ENCODE measurements at places on chromosomes 11 and 22.

- no peak for DNase-seq
Measured at GRCh38 chr11:30342736-30343166, 19.8 kb downstream of the ARL14EP start.

DNA sequence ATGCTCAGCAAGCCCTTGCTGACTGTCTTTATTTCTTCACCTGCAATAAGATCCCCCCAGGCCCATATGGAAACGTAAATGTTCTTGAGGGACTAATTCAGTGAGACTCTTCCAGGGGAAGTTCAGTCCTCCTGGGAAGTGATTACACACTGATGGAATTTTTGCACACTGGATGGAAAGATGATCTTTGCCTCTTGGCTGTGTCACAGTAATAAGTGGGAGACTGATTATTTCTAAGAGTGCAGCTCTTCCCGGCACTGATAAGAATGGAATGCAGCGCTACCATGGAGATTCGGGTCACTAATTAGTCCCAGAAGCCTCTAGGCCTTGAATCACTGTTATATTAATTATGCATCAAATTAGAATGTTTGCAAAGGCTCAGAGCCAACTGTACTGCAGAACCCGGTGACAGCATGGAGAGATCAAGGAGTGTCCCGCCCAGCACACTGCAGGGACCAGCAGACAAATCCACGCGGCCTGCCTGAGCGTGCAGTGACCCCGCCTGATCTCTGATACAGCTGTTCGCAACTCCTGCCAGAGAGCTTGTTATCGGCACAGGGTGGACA lies 178.3 kb downstream of the SNX19 start:
- no peak for DNase-seq

DNA sequence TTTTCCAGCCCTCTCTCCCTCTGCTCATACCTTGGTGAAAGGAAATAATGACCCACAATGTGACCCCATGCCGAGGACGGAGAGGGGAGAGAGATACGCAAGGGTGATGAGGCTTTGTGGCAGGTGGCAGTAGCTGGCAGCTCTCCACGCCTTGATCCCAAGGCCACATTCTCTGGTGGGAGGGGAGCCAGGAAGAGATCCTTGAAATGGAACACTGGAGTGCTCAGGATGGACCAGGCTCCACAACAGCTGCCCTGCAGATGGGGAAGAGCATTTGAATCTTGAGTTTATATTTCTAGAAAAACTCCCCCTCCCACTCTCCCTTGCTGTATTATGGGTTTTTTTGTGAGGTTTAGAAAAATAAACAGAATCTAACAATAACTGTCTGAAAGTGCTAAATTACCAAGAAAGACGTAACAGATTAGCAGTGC lies 61.6 kb upstream of the CDON start:
- no peak for DNase-seq

- peak; percentile 94 for DNase-seq
Measured at GRCh38 chr11:112881461-112881860, 79.8 kb upstream of the NCAM1 start.

GRCh38 chr11:87286338-87286737 lies 248.6 kb downstream of the TMEM135 start:
- DNase-seq, result no peak

GRCh38 chr11:92671081-92671480 lies 298.4 kb upstream of the MTNR1B start:
- DNase-seq, result no peak

DNA sequence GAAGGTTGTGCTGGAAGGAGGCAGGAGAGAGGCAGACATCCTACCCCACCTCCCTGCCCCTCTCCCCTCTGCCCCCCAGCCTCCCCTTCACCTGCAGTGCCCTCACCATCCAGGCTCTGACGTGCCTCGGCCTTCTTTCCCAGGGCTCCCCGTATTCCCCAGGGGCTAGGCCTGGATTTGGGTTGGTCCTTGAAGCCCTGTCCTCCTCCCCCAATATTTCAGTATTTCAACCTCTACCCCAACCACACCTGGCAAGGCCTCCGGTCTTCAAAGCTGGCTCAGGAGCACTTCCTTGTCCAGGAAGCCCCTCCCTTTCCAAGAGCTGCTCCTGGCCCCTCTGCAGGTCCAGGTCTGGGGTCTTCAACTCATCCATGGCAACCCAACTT lies 8.6 kb upstream of the PDE2A start:
- no peak for DNase-seq

DNA sequence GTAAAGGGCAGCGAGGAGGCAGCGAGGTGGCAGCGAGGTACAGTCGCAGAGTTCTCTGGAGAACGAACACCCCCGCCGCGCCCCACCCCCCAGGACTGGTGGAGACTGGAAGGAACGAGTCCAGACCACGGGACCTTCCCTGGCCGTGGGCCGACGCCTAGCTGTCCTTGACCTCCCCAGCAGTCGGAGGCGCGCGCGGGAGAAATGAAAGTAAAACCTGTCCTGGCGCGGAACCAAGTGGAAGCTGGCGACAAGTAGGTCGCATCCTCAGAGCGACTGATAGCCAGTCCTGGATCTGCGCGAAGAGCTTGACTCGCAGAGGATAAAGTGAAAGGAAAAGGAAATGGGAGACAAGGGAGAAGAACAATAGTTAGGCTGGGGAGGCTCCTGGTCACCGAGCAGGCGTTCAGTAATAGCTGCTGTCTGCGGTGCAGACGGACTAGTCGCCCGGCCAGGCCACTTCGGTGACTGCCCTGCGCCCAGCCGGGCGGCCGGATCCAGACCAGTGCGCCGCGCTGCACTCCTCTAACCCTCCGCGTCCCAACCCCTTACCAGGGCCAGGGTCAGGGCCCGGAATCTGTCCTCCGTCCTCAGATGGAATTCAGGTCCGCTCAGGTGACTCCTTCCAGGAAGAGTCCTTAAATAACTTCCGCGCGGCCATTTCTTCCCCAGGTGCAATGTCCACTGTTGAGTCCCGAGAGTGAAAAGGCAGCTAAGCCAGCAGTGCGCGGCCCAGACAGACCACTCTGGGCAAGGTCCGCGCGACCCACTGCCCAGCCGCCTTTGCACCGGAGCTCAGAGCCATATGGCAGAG lies 1.9 kb upstream of the ADM start:
- DNase-seq, result no peak

DNA sequence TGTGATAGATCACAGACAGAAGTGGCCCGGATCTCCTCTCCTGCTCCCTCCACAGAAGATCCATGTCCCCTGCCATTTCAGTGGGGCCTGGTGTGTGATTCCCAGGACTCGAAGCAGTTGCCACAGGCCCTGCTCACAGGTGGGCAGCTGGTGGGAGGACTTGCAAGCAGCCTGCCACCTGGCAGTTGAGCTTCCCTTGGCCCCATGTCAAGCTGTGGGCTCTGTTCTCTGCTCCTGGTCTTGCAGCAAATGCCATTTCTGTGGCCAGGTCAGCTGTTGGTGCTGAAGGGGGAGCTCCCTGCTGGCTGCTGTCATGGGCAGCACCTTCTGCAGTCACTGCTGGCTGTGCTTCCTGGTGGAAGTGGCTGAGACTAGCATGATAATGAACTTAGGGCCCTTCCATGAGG lies 59.1 kb upstream of the SLC22A12 start:
- DNase-seq, result no peak

- DNase-seq, result no peak
Measured at GRCh38 chr11:133541021-133541719, 8.9 kb upstream of the OPCML start.

DNA sequence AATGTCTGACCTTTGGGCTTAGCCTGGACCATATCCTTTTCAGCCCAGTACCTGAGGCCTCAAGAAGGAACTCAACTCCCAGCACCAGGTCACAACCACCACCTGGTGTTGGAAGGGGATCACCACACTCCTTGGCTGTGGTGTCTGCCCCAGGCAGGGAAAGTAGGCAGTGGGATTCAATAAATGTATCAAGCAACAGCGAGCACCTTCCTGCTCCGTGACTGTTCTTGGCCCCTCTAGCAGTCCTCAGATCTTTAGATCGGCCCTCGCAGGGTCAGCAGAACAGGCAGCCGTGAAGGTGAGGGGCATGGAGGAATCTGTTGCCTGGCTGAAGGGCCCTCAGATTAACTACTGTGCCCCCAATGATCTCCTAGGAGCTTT lies 15.9 kb downstream of the ARFGAP2 start:
- DNase-seq, result no peak

DNA sequence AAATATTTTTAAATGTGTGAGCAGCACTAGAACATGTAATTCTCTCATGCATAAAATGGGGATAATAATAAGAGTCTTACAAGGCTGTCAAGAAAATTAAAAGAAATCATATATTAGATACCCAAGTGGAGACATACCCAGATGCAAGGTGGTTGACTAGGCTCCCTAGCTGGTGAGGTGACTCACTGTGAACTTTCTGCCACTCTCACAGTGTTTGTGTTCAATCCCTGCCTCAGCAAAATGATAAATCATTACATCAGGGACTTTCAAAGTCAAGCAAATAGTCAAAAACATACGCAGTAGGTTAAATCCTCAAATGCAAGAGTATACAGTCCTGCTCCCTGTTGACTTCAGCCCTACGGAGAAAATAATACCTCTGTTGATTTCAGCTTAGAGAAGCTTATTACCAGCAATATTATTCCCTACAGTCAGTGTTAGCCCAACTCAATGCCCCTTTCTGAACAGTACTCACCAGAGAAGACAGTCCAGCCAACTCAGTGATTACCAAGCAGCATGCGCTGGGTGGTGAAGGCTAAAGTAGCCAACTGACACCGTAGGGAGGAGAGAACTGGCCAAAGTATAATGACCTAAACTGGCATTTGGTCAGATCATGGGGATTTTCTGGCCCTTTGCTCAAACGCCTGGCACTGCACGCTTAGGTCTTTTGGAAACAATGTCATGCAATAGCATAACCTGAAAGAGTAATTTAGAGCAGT lies 73.1 kb upstream of the BARX2 start:
- DNase-seq, result no peak

GRCh38 chr11:95076416-95076815 lies 9.7 kb downstream of the SRSF8 start:
- no peak for DNase-seq

- DNase-seq, result no peak
Measured at GRCh38 chr22:33952776-33953175, 32.5 kb upstream of the LARGE1 start.

DNA sequence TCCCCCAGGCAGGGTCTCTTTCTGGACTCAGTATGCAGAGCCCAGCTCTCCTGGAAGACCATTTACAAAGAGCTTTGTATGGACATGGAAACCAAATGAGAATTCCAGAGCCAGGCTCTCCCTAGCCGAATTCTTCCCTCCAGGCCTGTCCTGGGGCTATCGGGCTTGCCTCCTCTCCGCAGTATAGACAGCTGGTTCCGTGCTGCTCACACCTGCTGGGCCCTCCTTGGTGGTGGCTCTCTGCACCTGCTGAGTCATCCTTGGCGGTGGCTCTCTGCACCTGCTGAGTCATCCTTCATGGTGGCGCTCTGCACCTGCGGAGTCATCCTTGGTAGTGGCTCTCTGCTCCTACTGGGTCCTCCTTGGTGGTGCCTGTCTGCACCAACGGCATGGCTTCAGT lies 743.5 kb downstream of the BRD1 start:
- no peak for DNase-seq

DNA sequence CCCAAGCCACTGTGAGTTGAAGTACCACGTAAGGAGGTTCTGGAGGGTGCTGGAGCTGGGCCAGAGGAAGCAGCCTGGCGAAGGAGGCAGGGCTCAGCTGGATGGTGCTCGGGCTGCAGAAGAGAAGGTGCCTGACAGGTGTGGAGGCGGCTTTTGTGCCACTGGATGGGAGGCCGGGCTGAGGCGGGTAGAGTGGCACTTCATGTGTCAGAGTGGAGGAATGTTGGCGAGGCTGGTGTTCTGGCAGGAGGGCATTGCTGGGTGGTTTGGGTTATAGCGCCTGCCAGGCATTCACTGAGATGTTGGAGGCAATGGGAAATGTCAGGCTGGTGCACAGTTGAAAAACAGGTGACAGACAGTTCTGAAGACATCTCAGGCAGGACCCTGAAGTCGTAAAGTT lies 24.2 kb downstream of the UBE2L3 start:
- DNase-seq, result no peak

GRCh38 chr11:32033491-32033890 lies 57.4 kb upstream of the RCN1 start:
- DNase-seq, result no peak

DNA sequence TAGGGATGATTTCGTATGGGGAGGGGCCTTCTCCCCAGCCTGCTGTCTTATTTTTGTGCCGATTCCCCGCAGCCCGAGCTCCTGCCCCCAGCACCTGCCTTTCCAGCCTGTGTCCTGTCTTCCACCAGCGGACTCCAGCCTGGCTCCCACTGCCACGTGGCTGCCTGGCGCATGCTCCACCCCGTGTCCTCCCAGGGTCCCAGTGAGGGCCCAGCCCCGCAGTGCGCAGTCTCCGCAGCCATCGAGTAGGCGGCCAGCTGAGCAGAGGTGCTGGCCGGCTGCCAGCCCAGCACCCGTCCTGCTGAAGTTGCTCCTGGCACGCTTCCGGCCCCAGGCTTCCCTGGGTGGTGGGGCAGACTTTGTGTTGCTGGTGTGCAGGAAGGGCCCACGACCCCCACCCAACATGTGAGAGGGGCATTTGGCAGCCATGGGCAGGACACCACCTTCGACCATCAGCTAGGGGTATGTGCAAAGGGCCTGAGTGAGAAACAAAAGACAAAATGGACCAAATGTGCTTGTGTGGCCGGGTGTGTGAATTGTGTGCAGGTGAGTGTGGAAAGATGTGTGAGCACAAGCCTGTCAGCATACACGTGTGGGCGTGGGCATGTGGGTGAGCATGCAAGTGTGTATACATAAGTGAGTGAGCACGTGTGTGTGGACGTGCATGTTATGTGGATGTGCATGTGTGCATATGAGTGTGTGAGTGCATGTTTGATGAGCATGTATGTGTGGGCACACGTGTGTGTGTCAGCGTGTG lies 55.9 kb downstream of the RTN4R start:
- DNase-seq, result no peak

DNA sequence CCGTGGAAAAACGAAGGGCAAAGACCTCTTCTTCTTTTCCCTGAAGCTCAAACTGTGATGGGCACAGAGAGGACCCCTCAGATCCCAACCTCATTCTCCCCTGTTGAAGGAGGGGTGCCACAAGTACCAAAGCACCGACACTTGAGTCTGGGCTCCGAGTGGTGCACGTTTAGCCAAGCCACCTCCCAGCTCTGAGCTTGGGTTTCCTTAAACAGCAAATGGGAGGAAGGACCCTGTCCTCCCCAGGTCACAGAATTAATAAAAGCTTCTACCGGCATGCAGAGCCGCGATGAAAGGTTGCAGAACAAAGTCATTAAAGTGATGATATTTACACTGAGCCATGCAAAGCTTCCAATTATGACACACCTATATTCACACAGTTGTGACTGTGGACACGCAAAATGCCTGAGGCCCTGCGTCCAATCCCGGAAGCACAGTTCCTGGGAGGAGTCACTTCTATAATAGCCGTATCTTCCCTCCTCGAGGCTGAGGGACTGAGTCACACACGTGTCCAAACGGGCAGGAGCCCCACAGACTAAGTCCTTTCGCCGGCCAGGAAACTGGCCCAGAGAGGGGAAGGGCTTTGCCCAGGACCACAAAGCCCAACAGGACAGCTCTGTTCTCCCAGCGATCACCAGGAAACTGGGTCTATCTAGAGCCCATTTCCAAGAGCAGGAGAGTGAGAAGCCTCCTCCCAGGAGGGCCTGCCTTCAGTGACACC lies 922 bp upstream of the CSNK1E start:
- peak; percentile 18 for DNase-seq

- no peak for DNase-seq
Measured at GRCh38 chr22:46288846-46289243, 7.8 kb upstream of the GTSE1 start.

GRCh38 chr11:12174128-12174476 lies 63.7 kb downstream of the MICAL2 start:
- DNase-seq, result no peak

Data from NCI-H2081 treated with DMSO at 0.1 percent for 48 hours (cell line).